Natural killer cell (primary cell): ENCODE measurements at places on chromosomes 1 and 21.

- no peak overlapping the region for H3K27ac ChIP-seq
- H3K4me1 ChIP-seq, result peaks cover 7% of the 10 kb centered on the region
- DNase-seq, result no peak
- no peak overlapping the region for H3K4me3 ChIP-seq
These were observed 4.4 kb upstream of the C2CD2 start for GRCh38 chr21:41957991-41958766.

DNA sequence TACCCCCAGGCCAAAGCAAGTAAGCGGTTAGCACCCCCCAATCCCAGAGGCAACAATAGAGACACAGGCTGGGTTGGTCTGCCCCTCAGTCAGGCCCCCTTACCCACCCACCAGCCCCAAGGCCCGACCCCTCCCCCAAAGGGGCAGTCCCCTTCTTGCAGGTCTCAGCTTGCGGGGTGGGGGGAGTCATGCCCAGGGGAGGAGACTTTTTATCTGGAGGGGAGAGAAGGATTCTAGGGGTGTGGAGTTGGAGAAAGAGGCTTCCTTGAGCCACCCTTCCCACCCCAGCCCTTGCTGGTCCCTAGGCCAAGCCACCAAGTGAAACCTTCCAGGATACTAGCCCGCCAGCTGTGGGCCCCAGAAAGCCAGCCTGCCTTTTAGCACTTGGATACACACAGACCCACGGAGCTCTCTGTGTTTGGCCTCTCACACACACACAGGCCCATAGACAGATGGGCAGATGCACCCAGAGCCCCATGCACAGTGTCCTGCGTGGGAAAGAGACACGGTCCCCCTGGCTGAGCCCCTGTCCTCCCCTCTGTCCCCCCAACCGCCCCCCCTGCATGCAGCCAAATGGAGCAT is 7.1 kb downstream of the TMEM54 start:
- H3K4me3 ChIP-seq, result no peak overlapping the region
- no peak overlapping the region for H3K27ac ChIP-seq
- DNase-seq, result no peak
- H3K4me1 ChIP-seq, result peaks cover 14% of the 10 kb centered on the region

DNA sequence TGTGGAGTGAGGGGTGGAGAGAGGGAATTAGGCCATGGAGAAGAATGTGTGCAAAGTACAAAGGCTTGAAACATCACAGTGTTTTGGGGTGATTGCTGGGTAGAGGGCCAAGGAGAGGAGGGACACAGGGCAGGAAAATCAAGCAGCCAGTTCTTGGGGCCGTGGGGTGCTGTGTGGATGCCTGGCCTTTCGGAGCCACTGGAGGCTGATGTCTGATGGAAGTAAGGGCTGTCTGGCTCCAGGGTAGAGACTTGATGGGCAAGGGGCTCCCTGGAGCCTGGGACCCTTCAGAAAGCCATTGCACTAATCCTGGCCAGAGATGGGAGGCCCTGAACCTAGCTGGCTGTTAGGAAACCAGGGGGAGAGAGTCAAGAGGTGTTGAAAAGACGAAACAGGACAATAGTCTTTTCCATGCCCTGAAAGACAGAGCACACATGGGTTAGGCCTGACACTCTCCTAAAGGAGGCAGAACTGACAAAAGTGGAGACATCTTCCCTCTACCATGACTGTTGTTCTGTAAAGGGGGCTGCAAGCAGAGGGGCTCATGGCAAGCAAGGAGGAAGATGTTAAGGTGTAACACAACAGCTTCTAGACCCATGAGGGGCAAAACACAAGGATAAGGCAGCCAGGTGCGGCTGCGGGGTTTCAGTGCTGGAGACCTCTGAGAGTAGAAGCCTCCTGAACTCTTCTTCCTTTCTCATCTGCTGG is 21.0 kb downstream of the ATF3 start:
- H3K4me3 ChIP-seq, result no peak overlapping the region
- H3K36me3 ChIP-seq, result no peaks in the 10 kb centered on the region
- H3K27ac ChIP-seq, result no peak overlapping the region
- peaks cover 7% of the 10 kb centered on the region for H3K4me1 ChIP-seq

DNA sequence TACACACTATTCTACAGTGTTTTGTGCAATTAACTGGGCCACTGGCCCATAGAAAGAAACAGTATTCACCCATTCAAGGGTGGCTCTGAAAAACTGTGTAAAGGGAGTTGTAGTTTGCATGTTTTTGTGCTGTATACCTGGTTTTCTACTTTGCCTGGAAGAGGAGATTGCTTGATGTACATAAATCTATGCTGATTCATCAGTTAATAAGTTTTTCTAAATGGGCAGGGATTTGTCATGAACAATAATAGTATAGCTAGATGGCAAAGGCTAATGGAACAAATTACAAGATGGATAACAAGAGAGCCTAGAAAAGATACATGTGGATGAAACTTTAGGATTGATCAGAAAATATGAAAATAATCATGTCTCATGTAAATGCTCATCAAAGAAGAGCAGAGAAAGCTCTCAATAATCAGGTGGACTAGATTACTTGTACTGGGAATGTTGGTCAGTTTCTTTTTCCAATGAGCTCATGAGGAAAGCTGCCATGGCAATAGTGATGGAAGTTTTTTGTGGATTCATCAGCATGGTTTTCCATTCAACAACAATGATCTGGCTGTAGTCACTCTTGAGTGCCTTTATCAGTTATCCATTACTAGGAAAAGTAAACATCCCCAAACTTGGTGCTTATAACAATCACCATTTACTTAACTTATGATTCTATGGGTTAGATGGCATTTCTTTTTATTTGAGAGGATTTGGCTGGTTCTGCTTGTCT is 602.8 kb downstream of the BRINP3 start:
- no peak overlapping the region for H3K27ac ChIP-seq
- H3K4me3 ChIP-seq, result no peak overlapping the region
- H3K36me3 ChIP-seq, result no peaks in the 10 kb centered on the region
- no peaks in the 10 kb centered on the region for H3K27me3 ChIP-seq
- DNase-seq, result no peak

- no peak overlapping the region for H3K4me3 ChIP-seq
- DNase-seq, result no peak
- no peaks in the 10 kb centered on the region for H3K27me3 ChIP-seq
- no peak overlapping the region for H3K27ac ChIP-seq
These were observed 3.1 kb downstream of the KANK4 start for GRCh38 chr1:62316135-62316534.

DNA sequence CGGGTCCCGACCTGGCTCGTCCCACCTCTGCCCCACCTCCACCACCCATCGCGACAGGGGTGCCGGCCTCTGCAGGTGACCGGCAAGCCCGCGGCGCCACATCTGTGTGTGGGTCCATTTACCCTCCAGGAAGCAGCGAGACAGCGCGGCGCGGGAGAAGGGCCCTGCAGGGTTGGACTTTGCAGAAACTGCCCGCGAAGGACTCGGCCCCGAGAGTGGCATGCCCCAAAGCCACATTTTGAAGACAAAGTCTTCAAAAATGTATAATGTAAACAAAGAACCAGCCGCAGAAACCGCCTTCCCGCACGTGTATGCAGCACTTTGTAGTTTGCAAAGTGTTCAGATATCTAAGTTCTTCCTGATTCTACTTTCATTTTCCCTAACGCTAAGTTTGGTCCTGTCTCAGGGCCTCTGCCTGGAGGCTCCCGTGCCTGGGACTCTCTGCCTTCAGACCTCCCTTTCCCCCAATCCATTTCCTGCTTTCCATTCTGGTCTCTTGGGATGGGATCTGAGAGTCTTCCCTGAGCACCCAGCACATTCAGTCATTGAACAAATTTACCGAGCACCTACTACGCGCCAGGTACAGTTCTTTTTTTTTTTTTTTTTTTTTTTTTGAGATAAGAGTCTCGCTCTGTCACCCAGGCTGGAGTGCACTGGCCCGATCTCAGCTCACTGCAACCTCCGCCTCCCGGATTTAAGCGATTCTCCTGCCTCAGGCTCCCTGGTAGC is 524 bp upstream of the TMCO4 start:
- H3K36me3 ChIP-seq, result no peaks in the 10 kb centered on the region
- peak overlapping the region; percentile 80 for H3K4me3 ChIP-seq
- peak; percentile 69 for DNase-seq
- peak overlapping the region; percentile 70 for H3K27ac ChIP-seq
- H3K27me3 ChIP-seq, result no peaks in the 10 kb centered on the region
- H3K4me1 ChIP-seq, result peaks cover 18% of the 10 kb centered on the region

- H3K4me3 ChIP-seq, result no peak overlapping the region
- DNase-seq, result no peak
- H3K36me3 ChIP-seq, result no peaks in the 10 kb centered on the region
- H3K4me1 ChIP-seq, result no peaks in the 10 kb centered on the region
- no peak overlapping the region for H3K27ac ChIP-seq
These were observed 571.6 kb downstream of the MATN1 start for GRCh38 chr1:30151826-30152225.

GRCh38 chr1:33259879-33260278 is 3.6 kb downstream of the ZNF362 start:
- H3K27ac ChIP-seq, result no peak overlapping the region
- H3K4me1 ChIP-seq, result peaks cover 30% of the 10 kb centered on the region
- H3K27me3 ChIP-seq, result no peaks in the 10 kb centered on the region
- DNase-seq, result no peak

DNA sequence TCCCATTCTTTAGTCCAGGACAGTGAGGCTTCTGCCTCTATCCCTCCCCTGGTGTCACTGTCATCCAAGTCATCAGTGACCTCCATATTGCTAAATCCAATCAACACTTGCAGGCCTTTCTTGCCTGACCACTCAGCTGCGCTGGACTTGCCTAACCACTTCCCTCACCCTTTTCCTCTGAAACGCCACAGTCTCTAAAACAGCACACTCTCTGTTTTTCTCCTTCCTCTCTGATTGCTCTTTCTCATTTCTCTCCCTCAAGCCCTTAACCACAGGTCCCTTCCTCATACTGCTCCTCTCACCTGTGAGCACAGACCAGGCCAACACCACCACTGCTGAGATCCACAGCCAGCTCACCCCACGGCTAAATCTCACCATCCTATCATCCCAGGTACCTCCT is 17.5 kb downstream of the TAL1 start:
- H3K4me3 ChIP-seq, result no peak overlapping the region
- DNase-seq, result no peak
- H3K36me3 ChIP-seq, result no peaks in the 10 kb centered on the region
- H3K27ac ChIP-seq, result no peak overlapping the region

DNA sequence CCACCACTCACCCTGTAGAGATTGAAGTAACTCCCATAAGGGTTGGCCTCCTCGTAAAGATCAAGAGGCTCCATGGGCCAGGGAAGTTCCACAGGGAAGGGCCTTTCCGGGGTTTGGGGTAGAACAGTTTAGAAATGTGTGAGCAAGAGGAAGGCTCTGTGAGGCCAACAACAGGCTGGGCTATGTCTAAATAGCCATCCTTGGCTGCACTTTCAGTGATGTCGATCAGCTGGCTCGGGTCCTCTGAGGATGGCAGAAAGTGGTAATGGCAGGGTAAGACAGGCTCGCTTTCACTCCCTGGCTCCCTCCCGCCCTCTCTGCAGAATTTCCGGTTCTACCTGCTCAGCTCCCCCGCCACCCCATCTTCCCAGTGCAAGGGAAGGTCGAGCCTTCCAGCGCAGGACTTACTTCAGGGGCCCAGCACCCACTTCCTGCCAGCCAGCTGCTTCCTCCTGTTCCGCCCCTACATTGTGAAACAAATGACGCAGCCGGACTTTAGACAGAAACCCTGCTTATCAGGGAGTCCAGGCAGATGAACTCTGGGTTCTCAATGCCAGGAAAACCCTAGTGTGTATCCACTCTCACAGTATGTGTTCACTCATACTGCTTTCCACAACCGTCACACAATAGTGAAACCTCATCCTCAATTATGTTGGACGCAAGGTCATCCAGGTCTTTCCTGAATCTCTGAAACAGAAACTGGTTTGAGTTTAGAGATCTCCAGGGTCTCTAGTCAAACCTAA is 7.3 kb downstream of the F11R start:
- peak overlapping the region; percentile 7 for H3K4me3 ChIP-seq
- DNase-seq, result peak; percentile 61
- H3K27me3 ChIP-seq, result no peaks in the 10 kb centered on the region
- H3K4me1 ChIP-seq, result peaks cover 25% of the 10 kb centered on the region
- H3K36me3 ChIP-seq, result no peaks in the 10 kb centered on the region
- H3K27ac ChIP-seq, result peak overlapping the region; percentile 81

DNA sequence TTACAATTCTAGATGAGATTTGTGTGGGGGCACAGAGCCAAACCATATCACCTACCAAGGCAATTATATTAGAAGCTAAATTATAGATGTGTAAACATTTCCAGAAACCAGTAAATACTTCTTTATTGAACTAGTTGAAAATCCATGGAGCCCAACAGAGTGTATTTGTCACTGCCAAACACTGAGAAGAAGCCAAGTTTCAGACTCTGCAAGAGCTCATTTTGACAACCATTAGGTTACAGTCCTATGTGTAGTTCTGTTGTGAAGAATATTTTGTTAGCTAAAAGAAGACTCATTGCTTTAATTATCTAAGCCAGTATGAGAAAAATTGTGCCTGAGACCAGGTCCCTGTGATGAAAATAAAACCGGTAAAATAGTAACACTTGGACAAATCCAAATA is 358.9 kb upstream of the SGIP1 start:
- no peaks in the 10 kb centered on the region for H3K4me1 ChIP-seq
- H3K4me3 ChIP-seq, result no peak overlapping the region

DNA sequence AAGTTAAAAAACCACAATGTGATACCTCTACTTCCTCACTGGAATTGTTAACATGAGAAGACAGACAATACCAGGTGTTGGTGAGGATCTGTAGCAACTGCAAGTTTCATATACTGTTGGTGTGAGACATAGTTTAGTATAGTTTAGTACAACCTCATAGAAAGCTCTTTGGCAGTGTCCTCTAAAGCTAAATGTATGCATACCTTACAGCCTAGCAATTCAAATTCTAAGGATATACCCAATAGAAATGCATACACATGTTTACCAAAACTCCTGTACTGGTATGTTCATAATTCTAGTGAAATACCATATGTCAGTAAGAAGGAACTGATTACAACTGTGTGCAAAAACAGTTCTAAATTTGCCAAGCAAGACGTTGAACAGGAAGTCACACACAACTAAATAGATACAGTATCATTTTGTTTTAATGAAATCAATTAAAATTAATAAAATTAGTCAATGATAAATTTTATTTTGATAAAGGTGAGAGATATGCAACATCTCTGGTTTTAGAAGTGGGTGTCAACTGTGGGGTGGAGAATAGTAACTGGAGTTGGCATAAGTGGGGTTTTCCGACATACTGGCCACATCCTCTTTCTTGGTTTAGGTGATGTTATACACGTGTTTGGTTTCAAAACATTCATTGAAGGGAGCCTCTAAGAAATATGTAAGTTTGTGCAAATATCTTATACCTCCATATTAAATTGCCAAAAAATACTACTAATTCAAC is 450.7 kb downstream of the PTPRC start:
- H3K36me3 ChIP-seq, result no peaks in the 10 kb centered on the region
- H3K27ac ChIP-seq, result no peak overlapping the region
- no peak overlapping the region for H3K4me3 ChIP-seq

GRCh38 chr21:39630191-39630591 is 17.5 kb downstream of the B3GALT5 start:
- no peaks in the 10 kb centered on the region for H3K36me3 ChIP-seq
- no peak overlapping the region for H3K27ac ChIP-seq
- H3K27me3 ChIP-seq, result no peaks in the 10 kb centered on the region
- no peak for DNase-seq
- H3K4me1 ChIP-seq, result no peaks in the 10 kb centered on the region

GRCh38 chr1:19785660-19786059 is 14.1 kb downstream of the TMCO4 start:
- no peak for DNase-seq
- H3K27me3 ChIP-seq, result no peaks in the 10 kb centered on the region
- H3K36me3 ChIP-seq, result peaks cover 22% of the 10 kb centered on the region
- H3K4me3 ChIP-seq, result no peak overlapping the region
